ENCODE measurements at places on chromosomes 13 and 19.

DNA sequence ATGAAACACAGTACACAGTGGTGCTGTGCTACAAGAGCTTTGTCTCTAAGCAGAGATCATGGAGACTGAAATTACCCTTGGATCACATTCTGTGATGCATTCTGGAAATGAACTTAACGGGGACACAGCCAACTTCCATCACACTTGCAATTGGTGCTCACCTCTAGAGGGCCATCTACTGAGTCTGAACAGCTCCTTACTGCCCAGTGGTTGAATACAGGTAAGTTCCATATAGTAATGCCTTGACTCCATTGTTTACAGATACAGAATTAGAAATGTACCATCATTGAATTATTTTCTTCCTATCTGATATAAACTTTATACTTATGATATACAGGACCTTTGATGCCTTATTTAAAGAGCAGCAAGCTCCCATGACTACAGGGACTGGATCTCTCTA, 686.4 kb downstream of the PCDH9 start:
- DNase-seq = no peak

- DNase-seq = no peak
Measured at GRCh38 chr19:33312065-33312464, 9.7 kb upstream of the CEBPA start.

GRCh38 chr13:112179995-112180394, 113.0 kb downstream of the SOX1 start:
- no peak for DNase-seq

- no peak for DNase-seq
Measured at GRCh38 chr13:107295416-107296140, 727.6 kb upstream of the ARGLU1 start.

DNA sequence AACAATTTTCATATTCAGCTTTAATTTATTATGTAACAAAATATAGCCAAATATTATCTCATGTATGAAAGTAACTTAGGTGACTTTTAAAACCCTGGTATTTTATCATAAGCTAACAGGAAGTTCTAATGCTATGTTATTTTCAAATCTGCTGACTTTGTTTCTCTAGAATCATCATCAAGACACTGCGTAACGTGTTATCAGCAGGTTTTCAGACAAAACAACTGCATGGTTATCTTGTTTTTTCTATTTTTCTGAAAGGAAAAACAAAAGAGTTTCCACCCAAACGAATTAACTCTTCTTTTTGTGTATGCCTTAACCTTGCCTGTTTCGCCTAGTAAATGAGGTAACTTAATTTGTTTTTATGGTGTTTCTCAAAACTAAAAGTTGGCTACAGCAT, 156.3 kb downstream of the TBC1D4 start:
- DNase-seq = no peak

GRCh38 chr19:9862938-9863337, 27.8 kb downstream of the PIN1 start:
- DNase-seq = no peak

GRCh38 chr19:14393329-14393728, 12.1 kb downstream of the ADGRE5 start:
- DNase-seq = no peak

GRCh38 chr13:98521461-98522247, 55.3 kb downstream of the STK24 start:
- DNase-seq = no peak

- DNase-seq = peak; percentile 30
Measured at GRCh38 chr19:42121656-42122069, 10.6 kb downstream of the POU2F2 start.
